Fibroblast of pulmonary artery (primary cell): ENCODE measurements at places on chromosomes 2 and 18.
A peak's percentile ranks its signal among the peaks of the same experiment; 100 is the strongest.

GRCh38 chr2:24903161-24904103 lies 16.6 kb downstream of the ADCY3 start:
- no peak for DNase-seq

- DNase-seq, result no peak
Observed at GRCh38 chr2:128403814-128404708, 85.4 kb upstream of the HS6ST1 start.

GRCh38 chr2:104702031-104702850 lies 151.7 kb upstream of the POU3F3 start:
- DNase-seq, result no peak

- DNase-seq, result no peak
Observed at GRCh38 chr2:176142281-176142680, 9.1 kb upstream of the HOXD4 start.

GRCh38 chr2:101710036-101710435 lies 12.5 kb downstream of the MAP4K4 start:
- no peak for DNase-seq

- peak; percentile 32 for DNase-seq
Observed at GRCh38 chr2:152761214-152761613, 42.8 kb downstream of the ARL6IP6 start.

DNA sequence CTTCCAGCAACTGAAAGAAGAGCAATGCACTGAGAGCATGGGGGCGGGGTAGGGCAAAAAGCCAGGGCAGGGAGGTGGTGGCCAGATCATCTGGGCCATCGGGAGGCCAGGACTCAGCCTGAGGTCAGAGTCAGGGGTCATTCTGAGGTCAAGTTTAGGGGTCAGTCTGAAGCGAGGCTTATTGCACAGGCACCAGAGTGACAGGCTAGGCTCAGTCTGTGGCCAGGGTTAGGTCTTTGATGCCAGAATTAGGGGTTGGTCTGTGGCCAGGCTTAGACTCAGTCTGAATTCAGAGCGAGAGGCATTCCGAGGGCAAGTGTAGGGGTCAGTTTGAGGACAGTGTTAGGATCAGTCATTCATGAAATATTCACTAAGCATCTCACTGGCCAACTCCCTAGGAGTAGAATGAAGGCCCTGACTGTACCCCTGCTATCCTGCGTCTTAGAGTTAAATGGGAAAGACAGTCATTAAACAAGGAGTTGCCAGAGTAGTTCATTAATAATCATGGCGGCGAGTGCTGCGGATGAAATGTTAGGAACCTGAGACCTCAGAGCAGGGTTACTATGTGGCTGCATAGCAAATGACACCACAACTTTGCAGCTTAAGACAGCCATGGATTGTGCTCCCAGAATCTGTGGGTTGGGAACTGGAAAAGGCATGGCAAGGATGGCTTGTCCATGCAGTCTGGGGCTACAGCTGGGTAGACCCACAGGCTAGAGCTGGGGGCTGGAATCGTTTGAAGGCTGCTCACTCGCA lies 198.7 kb downstream of the CYP26B1 start:
- DNase-seq, result no peak

DNA sequence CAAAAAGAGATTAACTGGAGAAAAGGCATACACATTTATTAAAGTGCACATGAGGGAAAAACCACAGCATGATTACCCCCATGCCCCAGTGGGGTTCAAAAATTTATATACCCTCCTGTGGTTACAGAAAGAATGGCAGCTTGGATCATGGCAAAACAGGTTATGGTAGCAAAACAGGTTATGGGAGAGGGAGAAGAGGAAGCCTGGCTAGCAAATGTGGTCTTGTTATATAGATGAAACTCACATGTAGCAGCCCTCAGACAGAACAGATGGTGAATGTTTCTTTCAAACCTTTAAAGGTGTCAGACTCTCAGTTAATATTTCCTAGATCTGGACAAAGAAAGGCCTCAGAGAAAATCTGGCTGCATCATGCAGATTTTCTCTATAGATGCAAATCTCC lies 178.2 kb upstream of the ZC3H15 start:
- no peak for DNase-seq

- DNase-seq, result no peak
Observed at GRCh38 chr2:234446404-234447076, 50.3 kb downstream of the ARL4C start.

DNA sequence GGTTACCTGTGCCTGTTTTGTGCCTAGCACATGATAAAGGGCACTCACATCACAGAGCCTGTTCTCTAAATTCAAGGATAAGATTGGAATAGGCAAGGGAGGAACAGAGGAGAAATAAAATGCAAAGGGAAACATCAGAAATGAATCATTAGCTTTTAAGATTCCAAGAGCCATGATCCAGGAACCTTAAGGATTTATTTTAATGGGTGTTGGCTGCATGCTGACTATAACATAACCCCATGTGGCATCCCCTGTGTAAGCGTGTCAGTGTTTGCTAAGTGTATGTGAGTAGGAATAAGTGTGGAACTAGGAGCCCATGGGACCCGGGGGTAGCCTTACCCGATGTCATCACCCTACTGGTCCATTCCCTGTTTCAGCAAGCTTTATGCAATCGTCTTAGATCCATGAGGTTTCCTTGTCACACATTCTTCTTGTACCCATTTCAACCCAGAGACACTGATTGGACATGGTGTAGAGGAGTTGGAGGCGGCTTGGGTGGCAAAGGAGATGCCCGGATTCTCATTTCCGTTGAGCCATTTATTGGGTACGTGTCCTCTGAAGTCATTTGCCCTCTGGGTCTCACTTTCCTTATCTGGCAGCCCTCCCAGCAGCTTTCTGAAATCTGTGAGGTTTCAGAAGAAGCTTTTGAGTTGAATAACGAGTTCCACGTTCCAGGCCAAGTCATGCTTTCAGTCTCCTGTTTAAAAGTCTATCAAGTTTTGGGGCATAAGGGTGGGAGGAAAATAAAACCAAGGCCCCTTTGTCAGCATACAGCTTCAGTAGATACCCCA lies 117.0 kb downstream of the MGAT5 start:
- DNase-seq, result no peak

- DNase-seq, result no peak
Observed at GRCh38 chr2:48277153-48277552, 252.8 kb upstream of the STON1 start.

DNA sequence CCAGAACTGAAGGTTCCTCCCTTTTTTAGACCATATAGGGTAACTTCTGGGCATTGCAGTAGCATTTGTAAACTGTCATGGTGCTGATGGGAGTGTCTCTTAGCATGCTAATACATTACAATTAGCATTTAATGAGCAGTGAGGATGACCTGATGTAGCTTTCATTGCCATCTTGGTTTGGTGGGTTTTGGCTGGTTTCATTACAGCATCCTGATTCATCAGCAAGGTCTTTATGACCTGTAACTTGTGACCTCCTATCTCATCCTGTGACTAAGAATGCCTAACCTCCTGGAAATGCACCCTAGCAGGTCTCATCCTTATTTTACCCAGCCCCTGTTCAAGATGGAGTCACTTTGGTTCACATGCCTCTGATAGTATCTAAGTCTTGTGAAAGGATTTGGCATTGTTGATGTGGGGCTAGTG lies 159.0 kb downstream of the TMX3 start:
- no peak for DNase-seq

GRCh38 chr2:201201371-201201770 lies 18.4 kb downstream of the CASP10 start:
- no peak for DNase-seq

GRCh38 chr2:62229082-62229605 lies 33.2 kb downstream of the B3GNT2 start:
- DNase-seq, result no peak

DNA sequence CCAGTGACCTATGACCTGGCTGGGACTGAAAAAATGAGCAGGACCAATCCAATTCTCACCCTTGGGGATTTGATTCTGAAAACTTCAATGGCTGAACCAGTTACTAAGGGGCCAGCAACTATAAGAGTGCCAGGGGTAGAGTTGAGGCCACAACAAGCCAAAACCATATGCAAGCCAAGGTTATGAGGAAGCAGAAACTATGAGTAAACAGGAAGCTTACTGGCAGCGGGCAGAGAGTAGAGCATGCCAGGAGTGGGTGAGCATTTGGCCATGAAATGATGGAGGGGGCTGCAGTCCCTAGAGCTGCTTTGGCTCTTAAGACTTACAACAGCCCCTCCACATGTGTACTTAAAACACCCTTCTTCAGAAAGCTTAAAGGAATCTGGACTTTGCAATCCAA lies 82.4 kb downstream of the RBMS1 start:
- peak; percentile 65 for DNase-seq

DNA sequence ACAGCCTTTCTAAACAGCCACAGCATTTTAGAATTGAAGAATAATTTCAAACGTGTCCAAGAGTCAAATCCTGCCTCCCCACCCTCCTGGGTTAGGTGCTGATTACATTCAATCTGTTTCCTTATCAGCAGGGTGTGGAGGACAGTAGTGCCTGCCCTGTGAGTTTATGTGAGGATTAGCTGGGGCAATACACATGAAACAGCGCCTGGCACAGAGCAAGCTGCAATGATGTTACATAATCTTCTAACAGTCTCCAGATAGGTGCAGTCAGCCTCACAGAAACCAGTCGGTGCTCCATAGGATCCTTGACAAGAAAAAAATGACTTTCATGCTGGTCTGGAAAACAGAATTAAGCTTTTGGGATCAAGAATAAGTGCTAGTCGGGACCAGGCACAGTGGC lies 91.7 kb upstream of the ITGA6 start:
- no peak for DNase-seq
